ENCODE measurements at places on chromosomes 4 and X. TPM values are rescaled to one million over a fixed set of nuclear protein-coding genes. Genes with fewer than 3 reads are reported as not detected.

DNA sequence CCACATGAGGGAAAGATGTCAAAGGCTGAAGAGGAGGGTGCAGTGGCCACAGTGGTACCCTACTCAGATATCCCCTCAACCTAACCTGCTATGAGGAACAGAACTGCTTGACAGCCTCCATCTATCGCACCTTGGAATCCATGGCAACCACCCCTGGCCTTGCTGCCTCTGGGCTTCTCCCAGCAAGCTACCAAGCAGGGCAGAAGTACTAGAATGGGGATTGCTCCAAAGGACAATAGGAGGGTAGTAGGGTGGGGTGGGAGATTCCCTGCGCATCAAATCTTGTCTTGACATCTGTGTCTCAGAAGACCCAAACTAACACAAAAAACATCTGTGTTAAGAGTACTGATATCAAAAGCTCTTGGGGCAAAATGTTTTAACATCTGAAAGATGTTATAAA, 118.2 kb downstream of the FBXW7 start:
- no peak overlapping the region for H3K4me3 ChIP-seq
- DNase-seq, result no peak
- H3K4me1 ChIP-seq, result no peaks in the 10 kb centered on the region
- H3K36me3 ChIP-seq, result no peaks in the 10 kb centered on the region

GRCh38 chr4:100208459-100208858, 18.2 kb upstream of the DDIT4L start:
- no peak overlapping the region for H3K4me3 ChIP-seq
- H3K27me3 ChIP-seq, result no peaks in the 10 kb centered on the region
- no peaks in the 10 kb centered on the region for H3K4me1 ChIP-seq
- H3K27ac ChIP-seq, result no peak overlapping the region
- no peak for DNase-seq
- H3K36me3 ChIP-seq, result no peaks in the 10 kb centered on the region

DNA sequence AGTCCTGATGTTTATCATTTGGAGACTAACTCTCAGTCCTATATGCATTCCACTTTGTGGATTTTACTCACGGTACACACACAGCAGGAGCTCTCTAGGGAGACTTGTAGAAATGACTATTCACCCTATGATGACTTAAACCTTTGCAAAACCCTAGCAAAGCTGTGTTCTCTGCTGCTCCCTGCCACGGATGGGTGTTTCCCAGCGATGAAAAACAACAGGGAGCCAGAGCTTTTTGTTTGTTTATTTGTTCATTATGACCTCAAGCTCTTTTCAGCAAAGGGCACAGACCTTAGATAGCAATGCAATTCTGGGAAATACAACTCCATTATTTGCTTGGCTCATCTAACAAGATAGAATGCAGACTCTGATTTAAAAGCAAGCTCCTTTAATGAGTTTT, 156.6 kb downstream of the GRIA3 start:
- no peak overlapping the region for H3K4me3 ChIP-seq
- no peaks in the 10 kb centered on the region for H3K27me3 ChIP-seq
- no peak for DNase-seq
- no peaks in the 10 kb centered on the region for H3K36me3 ChIP-seq
- H3K27ac ChIP-seq, result no peak overlapping the region

DNA sequence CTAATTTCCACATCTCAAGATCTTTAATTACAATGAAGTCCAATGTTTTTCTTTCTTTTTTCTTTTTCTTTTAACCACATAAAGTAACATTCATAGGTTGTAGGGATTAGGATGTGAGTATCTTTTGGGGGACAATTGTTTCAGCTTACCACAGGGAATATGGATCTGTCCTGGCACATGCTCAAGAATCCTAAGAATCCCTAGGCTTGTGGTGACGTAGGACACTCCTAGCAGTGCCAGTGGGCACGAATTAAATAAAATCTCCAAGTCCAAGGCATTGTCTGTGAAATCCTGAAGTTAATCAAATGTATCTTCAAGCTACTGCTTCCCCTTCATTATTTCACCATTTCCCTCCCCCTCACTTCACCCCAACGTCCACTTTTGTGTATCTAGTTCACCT, 2.6 kb upstream of the LAS1L start:
- no peak overlapping the region for H3K27ac ChIP-seq
- no peaks in the 10 kb centered on the region for H3K27me3 ChIP-seq
- peaks cover 6% of the 10 kb centered on the region for H3K4me1 ChIP-seq
- H3K4me3 ChIP-seq, result no peak overlapping the region
- no peaks in the 10 kb centered on the region for H3K36me3 ChIP-seq

GRCh38 chr4:100257567-100257966, 67.3 kb upstream of the DDIT4L start:
- H3K36me3 ChIP-seq, result no peaks in the 10 kb centered on the region
- no peak for DNase-seq
- H3K4me3 ChIP-seq, result no peak overlapping the region
- no peak overlapping the region for H3K27ac ChIP-seq
- H3K27me3 ChIP-seq, result no peaks in the 10 kb centered on the region
- no peaks in the 10 kb centered on the region for H3K4me1 ChIP-seq

- H3K27ac ChIP-seq, result no peak overlapping the region
- H3K4me1 ChIP-seq, result no peaks in the 10 kb centered on the region
- no peak for DNase-seq
- no peaks in the 10 kb centered on the region for H3K36me3 ChIP-seq
- peaks cover 10% of the 10 kb centered on the region for H3K27me3 ChIP-seq
These were observed 110.0 kb downstream of the ARHGAP6 start for GRCh38 chrX:11555759-11556158.

DNA sequence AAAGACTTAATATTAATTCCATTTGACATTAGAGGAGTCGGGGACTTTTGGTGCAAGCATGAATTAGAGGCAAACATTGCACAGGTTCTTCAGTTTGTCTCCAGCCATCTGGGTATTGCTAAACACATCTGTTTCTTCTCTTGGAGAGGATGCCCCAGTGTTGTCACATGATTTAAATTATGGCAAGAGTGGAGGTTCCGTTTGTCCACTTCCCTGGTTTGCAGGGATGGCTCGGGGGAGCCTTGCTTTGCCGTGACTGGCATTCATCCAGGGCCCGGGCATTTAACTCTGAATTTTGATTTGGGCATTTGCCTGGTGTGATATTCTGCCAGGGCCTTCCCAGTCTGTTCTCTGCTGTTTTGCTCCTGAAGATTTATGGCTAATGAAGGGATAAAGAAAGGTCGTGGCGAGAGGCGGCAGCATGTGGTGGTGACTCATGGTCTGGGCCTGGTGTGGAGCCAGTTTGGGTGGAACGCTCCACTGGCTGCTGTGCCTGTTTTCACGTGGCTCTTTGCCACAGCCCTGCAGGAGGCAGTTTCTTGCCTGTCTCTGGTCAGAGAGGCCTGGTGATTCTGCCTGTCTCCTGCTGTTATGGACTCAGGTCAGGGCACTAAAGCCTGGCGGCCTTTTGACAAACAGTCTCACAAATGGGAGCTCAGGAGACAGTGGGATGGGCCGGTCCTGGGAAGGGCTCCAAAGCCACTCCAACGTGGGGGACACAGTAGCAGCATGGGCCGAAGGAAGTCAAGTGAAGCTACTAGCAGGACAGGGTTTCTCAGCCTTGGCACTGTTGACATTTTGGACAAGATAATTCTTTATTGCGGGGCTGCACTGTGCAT, 99.4 kb upstream of the PGRMC2 start:
- peak overlapping the region; percentile 73 for H3K27ac ChIP-seq
- no peaks in the 10 kb centered on the region for H3K27me3 ChIP-seq
- H3K36me3 ChIP-seq, result no peaks in the 10 kb centered on the region
- peak; percentile 94 for DNase-seq
- H3K4me3 ChIP-seq, result no peak overlapping the region
- peaks cover 22% of the 10 kb centered on the region for H3K4me1 ChIP-seq

GRCh38 chr4:181776264-181777054, 466.7 kb upstream of the TENM3 start:
- no peak overlapping the region for H3K4me3 ChIP-seq
- no peaks in the 10 kb centered on the region for H3K27me3 ChIP-seq
- no peak for DNase-seq
- H3K4me1 ChIP-seq, result no peaks in the 10 kb centered on the region
- H3K27ac ChIP-seq, result no peak overlapping the region
- no peaks in the 10 kb centered on the region for H3K36me3 ChIP-seq

DNA sequence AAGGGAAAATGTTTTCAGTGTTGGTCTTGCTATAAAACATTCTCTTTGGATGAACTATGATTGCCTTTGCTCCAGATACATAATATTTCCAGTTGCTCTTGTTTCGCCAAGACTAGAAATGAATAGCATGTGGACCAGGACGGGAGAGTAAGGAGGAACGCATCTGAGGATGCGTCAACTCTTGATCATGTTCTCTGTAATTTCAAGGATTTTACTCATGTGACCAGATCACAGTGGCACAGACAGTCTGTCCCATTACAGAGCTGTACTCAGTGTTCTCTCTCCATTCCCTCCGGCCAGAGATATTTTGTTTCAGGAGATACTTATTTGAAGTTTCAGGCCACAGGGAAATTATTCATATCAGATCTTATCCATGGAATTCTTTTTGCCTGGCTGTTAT, 266.6 kb downstream of the MID1IP1 start:
- H3K27me3 ChIP-seq, result no peaks in the 10 kb centered on the region
- no peaks in the 10 kb centered on the region for H3K36me3 ChIP-seq
- H3K27ac ChIP-seq, result no peak overlapping the region
- DNase-seq, result no peak
- H3K4me1 ChIP-seq, result no peaks in the 10 kb centered on the region

GRCh38 chr4:88037447-88037846, 30.0 kb downstream of the PKD2 start:
- H3K4me3 ChIP-seq, result no peak overlapping the region
- DNase-seq, result no peak
- no peaks in the 10 kb centered on the region for H3K36me3 ChIP-seq

DNA sequence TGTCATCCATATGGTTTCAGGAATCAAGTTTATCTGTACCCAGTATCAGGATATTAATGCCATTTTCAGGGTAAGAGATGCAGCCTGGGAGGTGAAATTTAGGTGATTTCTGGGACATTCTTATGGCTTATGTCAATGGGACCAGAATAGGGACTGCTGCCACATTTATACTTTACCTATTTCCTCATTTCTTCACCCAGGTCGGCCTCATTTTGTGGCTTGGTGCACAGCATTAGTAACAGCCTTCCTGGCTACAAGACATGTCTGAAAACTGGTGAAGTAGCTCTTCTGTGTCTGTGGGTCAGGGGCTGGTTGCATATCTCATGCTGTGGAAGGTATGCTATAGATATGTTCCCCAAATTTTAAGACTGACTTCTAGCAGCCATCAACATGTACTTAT, 284.8 kb downstream of the AFF2 start:
- no peaks in the 10 kb centered on the region for H3K4me1 ChIP-seq
- peaks cover 10% of the 10 kb centered on the region for H3K27me3 ChIP-seq
- H3K27ac ChIP-seq, result no peak overlapping the region
- no peaks in the 10 kb centered on the region for H3K36me3 ChIP-seq
- H3K4me3 ChIP-seq, result no peak overlapping the region

DNA sequence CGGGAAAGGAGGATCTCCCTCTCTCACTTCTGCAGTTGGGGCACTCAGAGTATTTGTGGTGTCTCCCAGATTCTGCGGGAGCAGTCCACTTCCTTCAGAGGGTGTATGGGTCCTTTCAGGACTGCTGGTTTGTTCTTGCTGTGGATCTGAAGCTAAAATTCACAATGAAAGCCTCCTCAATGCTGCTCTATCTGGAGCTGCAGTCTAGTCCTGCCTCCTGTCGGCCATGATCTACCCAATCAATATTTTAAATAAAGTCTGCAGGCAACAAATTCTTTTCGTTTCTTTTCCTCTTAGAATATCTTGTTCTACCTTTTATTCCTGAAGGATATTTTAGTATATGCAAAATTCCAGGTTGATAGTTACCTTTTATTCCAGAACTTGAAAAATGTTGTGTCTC, 226.1 kb upstream of the AR start:
- no peaks in the 10 kb centered on the region for H3K4me1 ChIP-seq
- no peak overlapping the region for H3K27ac ChIP-seq
- H3K4me3 ChIP-seq, result no peak overlapping the region
- no peaks in the 10 kb centered on the region for H3K36me3 ChIP-seq
- H3K27me3 ChIP-seq, result no peaks in the 10 kb centered on the region

DNA sequence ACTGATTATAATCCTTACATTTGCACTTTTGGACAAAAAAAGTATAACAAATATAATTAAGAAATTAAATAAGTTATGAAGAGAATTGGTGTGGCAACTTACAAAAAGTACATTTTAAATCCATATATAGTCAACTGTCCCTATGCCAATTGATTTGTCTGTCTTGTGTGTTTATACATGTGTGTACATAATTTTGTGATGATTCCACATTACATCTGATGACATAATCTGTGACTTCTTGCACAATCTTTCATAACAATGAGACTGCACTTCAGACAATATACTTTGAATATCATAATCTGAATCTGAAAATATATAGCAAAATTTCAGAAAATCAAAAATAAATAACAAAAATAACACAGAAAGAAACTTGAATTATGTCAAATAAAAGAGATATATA, 953.4 kb downstream of the FAT4 start:
- H3K27ac ChIP-seq, result no peak overlapping the region
- H3K27me3 ChIP-seq, result no peaks in the 10 kb centered on the region
- no peak overlapping the region for H3K4me3 ChIP-seq

GRCh38 chr4:61995717-61996340, 795.7 kb downstream of the ADGRL3 start:
- H3K4me3 ChIP-seq, result no peak overlapping the region
- H3K4me1 ChIP-seq, result no peaks in the 10 kb centered on the region
- no peaks in the 10 kb centered on the region for H3K36me3 ChIP-seq
- H3K27me3 ChIP-seq, result no peaks in the 10 kb centered on the region
- no peak for DNase-seq
- H3K27ac ChIP-seq, result no peak overlapping the region

GRCh38 chr4:113834298-113834697, 72.8 kb upstream of the CAMK2D start:
- no peaks in the 10 kb centered on the region for H3K4me1 ChIP-seq
- H3K27ac ChIP-seq, result no peak overlapping the region
- peaks cover under 1% of the 10 kb centered on the region for H3K27me3 ChIP-seq
- no peak overlapping the region for H3K4me3 ChIP-seq

- H3K27ac ChIP-seq, result no peak overlapping the region
- no peaks in the 10 kb centered on the region for H3K27me3 ChIP-seq
- H3K4me3 ChIP-seq, result no peak overlapping the region
These were observed 31.1 kb downstream of the METTL14 start for GRCh38 chr4:118716304-118716703.

GRCh38 chr4:37070041-37070440, 174.5 kb upstream of the NWD2 start:
- H3K27ac ChIP-seq, result no peak overlapping the region
- no peak overlapping the region for H3K4me3 ChIP-seq
- no peaks in the 10 kb centered on the region for H3K4me1 ChIP-seq

SPP1 gene
- polyA plus RNA-seq, result 78.8 TPM

OPHN1 gene
- 1.4 TPM for polyA plus RNA-seq

BEX2 gene
- 113 TPM for polyA plus RNA-seq

CD38 gene
- 0.56 TPM for polyA plus RNA-seq

NEUROG2 gene
- polyA plus RNA-seq, result not detected

MTNR1A gene
- polyA plus RNA-seq, result 0.09 TPM

RNF150 gene
- polyA plus RNA-seq, result 3.0 TPM

ENPEP gene
- 3.1 TPM for polyA plus RNA-seq

DUSP21 gene
- polyA plus RNA-seq, result not detected

EMCN gene
- polyA plus RNA-seq, result 2.2 TPM

PRICKLE3 gene
- 6.7 TPM for polyA plus RNA-seq

MAGEA4 gene
- polyA plus RNA-seq, result not detected

SPATA4 gene
- polyA plus RNA-seq, result not detected

All from pancreas (tissue), 10 donors.